ENCODE measurements at places on chromosomes 3 and 15.

DNA sequence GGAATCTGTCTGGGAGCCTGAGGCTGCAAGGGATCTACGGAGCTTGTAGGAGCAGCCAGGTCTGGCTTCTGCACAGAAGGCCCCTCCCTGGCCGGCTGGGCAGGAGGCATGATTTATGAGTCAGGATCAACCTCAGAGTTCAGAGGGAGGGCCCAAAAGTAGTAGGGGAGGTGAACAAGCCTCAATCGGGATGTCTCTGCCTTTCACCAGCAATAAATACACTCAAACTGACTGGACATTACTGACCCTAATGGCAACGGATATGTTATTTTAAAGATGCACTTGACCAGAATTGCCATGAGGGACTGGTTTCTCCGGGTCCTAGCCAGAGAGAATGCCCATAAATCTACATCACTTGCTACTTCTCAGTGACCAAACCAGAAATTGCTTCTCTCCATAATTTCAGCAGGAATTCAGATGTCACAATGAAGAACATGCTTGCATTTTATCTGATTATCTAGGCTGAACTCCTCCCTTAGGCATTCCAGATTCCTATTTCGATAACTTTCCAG lies 109.6 kb upstream of the LMOD3 start:
- DNase-seq: no peak

GRCh38 chr3:87179642-87180041 lies 47.5 kb upstream of the CHMP2B start:
- no peak for DNase-seq

- DNase-seq: no peak
Observed at GRCh38 chr15:85094685-85095084, 113.0 kb downstream of the PDE8A start.

DNA sequence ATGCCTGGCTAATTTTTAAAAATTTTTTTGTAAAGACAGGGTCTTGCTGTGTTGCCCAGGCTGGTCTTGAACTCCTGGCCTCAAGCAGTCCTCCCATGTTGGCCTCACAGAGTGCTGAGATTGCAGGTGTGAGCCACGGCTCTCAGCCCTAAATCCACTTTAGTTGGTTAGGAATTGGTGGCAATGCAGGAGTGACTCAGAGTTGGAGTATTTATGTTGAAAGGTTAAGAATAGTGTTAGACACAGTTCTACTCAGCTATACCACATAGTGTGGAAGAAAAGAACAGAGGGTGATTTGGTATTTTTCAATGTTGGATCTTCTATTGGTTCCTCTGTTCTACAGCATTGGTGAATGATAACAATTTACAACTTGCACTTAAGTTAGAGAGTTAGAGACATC lies 7.6 kb downstream of the ZNF639 start:
- no peak for DNase-seq

GRCh38 chr3:139318431-139318816 lies 25.4 kb upstream of the MRPS22 start:
- DNase-seq: no peak

DNA sequence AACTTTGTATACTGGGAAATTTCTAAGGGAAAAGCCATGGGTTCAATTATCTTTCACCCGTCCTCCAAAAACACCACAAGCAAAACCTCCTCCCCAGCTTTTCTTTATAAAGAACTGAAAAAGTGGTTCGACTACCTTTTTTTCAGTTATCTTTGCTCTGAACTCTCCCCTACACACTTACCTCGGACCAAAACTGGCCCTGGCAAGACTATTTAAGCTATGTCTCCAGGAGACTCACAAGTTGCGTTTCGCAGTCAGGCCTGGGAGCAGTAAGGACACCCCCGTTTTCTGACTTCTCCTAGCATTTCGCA lies 645 bp downstream of the COPS2 start:
- no peak for DNase-seq

DNA sequence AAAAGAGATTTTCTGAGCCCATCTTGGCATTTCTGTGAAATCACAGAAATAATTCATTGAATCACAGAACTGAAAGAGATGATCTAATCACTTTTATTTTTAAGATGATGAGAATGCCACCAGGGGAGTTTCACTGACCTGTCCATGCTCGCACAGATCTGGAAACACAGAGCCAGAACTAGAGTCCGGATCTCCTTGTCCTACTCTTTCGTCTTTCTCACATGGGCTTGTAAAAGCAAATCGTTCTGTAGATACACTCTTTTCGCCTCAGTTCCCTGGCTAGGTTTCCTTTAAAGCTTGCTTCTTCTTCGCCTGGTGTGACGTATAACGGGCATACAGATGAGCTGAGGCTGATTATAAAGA lies 122.5 kb upstream of the SPRED1 start:
- no peak for DNase-seq

DNA sequence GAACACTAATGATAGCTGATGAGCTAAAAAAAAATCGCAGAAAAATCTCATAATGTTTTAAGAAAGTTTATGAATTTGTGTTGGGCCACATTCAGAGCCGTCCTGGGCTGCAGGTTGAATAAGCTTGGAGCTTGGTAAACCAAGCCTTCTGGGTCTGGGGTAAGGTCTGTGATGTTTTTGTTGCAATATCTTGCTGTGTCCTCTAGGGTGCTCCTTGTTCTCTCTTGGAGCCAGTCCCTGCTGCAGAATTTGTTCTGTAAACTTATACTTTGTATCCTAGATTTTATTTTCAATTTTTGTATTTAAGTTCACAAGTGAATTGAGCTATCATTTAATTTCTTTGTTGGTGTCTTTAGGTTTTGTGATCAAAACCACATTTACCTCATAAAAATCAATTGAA lies 143.7 kb downstream of the NR1D2 start:
- no peak for DNase-seq

DNA sequence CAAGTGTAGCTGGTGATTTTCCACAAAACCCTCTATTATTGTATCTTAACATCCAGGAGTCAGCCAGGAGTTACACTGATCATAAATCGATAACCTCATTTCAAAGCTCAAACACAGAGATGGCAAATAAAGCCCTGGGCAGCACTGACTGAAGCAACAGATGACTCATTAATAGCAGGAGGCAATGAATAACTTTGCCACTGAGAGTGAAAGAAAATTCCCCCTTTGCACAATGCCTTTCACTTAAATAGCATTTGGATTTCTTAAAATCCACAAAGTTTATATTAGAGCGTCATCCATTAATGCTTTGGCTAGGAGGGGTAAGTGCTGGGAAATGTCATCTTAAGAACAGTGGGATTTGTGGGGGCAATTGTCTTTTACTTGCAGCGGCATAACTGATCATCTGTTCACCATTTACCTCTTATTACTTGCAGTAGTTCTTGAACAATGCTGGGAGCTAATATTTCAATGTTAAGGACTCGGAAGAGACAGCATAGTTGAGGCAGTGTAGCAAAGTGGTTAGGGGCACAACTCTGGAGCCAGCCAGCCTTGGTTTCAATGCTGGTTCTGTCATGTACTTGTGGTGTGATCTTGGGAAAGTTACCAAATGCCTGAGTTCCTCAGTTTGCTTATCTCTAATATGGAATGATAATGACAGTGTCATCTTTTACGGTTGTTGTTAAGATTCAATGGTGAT lies 630.4 kb upstream of the TBL1XR1 start:
- DNase-seq: no peak

GRCh38 chr3:31953636-31954035 lies 27.4 kb downstream of the OSBPL10 start:
- DNase-seq: no peak

DNA sequence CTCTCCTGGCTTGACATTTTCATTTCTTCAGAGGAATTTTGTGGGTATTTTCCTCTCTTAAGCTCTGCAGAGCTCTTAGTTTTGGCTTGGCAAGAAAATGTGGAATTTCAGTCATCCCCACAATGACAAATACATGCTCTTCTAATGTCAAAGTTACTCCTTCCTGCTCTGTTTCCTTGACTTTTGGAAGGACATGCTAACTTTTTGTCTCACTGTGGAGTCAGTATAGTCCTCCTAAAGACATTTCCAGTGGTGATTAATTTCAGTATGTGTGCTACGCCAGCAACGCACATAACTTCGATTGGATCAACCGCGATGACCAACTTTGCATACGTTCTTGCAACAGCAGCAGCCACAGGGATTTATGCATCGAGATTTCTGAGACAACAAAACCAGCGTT lies 13.3 kb downstream of the EBLN2 start:
- no peak for DNase-seq

DNA sequence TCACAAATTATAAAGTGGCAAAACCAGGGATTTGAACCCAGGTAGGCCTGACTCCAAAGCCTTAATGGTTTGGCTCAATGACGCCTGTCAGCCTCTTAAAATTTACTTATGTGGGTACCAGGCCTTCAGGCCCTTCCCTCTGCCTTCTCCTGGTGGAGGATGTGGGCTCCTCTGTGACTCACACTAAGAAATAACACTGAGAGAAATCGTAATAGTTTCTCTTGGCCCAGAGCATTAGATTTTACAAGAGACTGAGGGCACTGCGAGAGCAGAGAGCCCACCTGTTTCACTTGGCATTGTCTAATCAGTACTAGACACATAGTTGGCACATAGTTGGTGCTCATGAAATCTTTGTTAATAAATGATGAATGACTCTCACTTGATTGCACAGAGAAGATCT lies 505.2 kb downstream of the SHQ1 start:
- no peak for DNase-seq

GRCh38 chr3:60363817-60364216 lies 887.4 kb downstream of the FHIT start:
- DNase-seq: no peak

DNA sequence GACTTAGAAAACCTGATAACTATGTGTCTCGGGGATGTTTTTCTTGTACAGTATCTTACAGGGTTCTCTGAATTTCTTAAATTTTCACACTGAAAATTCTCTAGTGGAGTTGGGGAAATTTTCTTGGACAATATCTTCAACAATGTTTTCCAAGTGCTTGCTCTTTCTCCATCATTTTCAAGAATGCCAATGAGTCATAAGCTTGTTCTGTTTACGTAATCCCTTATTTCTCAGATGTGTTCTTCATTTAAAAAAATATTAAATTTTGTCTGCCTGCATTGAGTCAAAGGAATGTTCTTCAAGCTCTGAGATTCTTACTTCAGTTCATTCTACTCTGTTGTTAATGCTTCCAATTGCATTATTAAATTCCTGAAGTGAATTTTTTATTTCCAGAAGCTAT lies 21.9 kb upstream of the PLSCR2 start:
- DNase-seq: no peak

DNA sequence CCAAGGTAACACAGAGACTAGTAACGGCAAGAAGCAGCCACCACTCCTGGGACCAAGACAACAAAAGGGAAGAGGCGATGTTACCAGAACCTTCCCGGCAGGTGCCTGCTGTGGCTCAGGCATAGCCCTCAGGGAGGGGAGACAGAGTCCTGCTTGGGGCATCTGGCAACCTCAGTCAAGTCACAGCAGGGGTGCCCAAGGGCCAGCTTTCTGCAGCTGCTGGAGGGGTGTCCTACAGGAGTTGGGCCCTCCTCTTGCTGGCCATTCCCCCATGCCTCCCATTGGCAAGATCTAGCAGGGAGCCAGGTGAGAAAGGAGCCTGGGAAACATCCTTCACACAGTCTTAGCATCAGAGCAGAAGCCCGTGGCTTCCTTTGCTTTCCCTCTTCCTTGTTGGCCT lies 197.3 kb upstream of the IL12A start:
- DNase-seq: no peak

DNA sequence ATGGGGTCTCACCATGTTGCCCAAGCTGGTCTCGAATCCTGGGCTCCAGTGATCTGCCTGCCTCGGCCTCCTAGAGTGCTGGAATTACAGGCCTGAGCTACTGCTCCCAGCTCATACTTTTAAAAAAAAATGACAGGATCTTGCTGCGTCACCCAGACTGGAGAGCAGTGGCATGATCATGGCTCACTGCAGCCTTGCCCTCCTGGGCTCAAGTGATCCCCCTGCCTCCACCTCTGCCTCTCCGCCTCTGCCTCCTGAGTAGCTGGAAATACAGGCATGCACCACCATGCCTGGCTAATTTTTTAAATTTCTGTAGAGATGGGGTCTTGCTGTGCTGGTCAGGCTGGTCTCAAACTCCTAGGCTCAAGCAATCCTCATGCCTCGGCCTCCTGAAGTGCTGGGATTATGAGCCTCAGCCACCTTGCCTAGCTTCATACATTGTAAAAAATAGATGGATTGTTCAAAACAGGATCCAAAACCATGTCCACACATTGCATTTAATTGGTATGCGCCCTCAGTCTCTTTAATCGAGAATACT lies 8.9 kb downstream of the PHLDB2 start:
- DNase-seq: no peak

- DNase-seq: no peak
Observed at GRCh38 chr3:36893137-36893557, 51.7 kb downstream of the TRANK1 start.

DNA sequence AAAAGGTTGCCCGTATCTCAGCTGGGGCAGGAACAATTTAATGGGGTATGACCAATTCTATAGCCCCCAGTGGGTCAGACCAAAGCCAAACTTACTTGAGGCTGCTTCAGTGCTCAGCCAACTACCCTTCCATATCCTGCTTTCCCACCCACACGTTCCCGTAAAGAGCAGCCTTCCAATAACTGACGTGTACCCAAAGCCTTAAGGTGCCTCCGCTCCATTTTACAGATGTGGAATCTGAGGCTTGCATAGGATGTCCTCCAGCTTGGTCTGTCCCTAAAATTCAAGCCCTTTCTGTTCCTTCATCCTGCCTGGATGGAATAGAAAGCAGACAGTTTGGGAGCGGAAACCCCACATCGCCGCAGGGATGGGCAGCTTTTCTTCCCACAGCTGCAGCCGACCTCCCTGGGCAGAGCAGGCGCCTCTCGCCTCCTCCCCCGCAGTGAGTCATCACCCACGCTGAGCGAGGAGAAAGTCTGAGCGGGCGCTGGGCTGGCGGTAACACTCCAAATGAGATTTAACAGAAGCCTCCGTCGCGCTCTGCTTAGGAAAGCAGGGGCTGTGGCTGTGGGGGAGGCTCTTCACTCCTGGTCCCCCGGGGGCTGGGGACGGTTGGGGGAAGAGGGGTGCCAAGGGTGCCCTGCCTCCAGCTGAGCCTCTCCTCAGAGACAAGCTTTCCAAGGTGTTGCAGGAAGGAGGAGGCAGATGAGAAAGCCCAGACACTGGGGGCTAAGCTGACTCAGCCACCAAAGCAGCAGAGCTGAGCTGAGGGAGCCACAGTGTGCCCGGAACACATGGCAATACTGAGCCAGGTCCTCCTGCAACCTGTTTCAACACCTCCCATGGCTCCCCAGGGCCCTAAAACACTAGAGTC lies 57.8 kb upstream of the HRH1 start:
- no peak for DNase-seq

DNA sequence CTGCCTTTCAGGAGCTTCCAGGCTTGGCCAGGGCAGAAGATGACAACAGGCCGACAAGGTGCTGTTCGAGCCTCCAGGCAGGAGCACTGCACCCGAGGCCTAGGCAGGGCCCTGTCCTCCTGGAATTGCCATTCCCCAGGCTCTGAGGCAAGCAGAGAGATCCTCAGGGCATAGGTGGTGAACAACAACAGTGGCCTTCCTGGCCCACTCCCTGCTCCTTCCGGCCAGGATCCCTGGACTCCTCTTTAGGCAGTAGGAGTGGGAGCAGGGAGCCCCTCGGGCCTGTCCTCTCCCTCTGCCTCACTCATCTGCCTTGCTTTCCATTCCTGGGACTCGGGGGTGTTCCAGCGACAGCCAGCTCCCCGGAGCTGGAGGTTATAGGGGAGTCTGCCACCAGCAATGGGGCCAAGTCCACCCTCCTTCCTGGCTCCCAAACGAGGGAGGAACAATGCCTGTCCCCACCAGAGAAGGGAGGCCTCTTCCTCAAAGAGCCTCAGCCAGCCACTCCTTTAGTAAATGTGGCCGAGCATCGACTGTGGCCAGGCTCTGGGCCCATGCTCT lies 135.0 kb downstream of the NUP210 start:
- no peak for DNase-seq

GRCh38 chr3:41331041-41331440 lies 131.7 kb downstream of the CTNNB1 start:
- DNase-seq: no peak

Data from cortex of kidney (tissue), 1 donor.